ENCODE measurements at places on chromosomes 11 and 22.

DNA sequence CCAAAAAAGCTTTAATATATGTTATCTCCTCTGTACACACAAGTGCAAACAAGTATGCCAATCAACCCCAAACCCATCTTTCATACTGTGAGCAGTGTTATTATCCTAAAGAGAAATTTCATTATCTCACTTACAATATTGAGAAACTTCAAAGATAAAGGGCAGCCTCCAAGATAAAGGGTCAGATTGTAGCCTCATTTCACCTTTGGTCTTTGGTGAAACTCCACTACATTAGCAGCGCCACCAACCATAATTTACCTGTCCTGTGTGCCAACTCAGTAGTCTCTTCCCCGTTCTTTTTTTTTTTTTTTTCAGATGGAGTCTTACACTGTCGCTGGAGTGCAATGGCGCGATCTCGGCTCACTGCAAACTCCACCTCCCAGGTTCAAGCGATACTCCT lies 9.4 kb downstream of the SYTL2 start:
- no peak for DNase-seq

DNA sequence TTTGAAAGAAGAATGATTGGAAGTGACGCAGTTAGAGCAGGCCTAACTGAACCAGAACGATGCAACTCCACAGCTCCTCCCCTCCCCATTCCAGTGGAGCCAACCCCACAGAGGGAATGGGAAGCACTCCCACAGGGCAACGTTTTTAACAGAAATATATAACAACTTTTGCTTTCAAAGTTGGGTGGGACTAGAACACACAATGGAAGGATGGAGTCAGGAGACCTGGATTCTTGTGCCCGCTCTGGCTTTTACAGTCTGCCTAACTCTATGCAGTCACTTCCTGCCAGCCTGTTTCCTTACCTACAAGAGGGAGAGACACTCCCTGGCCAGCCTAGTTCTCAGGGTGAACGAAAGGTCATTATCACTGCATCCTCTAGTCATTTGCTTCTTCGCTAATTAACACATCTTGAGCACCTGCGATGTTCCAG lies 75.5 kb downstream of the PACSIN2 start:
- no peak for DNase-seq

GRCh38 chr22:27181537-27181936 lies 524.1 kb downstream of the MIAT start:
- DNase-seq: no peak

- DNase-seq: no peak
Measured at GRCh38 chr11:70882716-70883085, 369.7 kb downstream of the SHANK2 start.

GRCh38 chr11:93271596-93271995 lies 58.9 kb upstream of the DEUP1 start:
- DNase-seq: no peak

DNA sequence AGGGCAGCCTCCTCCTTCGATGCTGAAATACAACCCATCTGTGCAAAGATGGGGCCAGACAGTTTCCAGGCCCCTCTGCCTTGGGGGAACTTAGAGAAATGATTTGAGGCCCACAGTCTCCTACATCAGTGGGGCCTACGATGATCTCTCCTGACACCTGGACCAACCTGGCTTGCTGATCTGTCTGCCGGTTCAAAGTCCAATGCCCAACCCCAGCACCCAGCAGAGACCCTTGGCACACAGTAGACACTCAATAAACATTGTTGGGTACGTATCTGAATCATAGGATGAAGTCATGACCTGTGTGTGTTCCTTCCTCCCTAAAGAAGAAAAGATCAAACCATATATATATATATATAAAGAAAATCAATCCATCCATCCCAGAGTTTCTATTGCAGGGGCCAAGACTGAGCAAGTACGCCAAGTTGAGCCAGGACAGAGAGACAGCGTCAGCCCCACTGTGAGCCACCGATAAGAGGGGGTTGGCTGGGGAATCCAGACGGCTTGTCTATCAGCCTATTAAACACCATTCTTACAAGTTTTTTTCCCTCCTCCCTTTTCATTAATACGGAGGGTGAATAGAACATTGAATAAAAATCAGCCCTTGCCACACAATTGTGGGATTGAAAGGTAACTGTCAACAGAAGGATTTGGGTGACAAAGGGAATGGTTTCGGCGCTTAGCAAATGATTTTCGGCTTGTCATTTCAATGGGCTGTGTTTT lies 244.1 kb downstream of the MN1 start:
- no peak for DNase-seq

DNA sequence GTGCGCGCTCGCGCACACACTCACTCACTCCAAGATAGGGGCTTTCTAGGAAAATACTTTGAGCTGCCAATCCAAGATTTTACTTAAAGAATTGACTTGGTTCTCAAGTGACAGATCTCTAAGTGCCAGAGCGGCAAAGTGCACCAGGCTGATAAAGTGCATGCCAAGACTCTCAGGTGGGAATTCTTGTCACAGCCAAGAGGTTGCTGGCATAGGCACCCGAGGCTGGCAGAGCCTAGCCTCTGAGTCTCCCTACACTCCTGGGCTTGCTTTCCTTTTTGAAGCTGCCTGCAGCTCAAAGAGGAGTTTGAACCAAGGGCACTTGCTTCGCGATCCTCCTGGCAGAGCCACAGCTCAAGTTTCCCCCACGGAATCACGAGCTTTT lies 2.5 kb upstream of the ADM start:
- no peak for DNase-seq

- no peak for DNase-seq
Measured at GRCh38 chr11:119172513-119172912, 4.0 kb downstream of the NLRX1 start.

GRCh38 chr11:27720277-27720830 lies 20.1 kb upstream of the BDNF start:
- peak; percentile 26 for DNase-seq

- peak; percentile 58 for DNase-seq
Measured at GRCh38 chr11:27183672-27184457, 143.2 kb downstream of the BBOX1 start.
